Activated CD4-positive, alpha-beta T cell treated with anti-CD3 and anti-CD28 coated beads, Interleukin-2, Interleukin-4, amounts not matched to agents 100 ng/mL and 50 ng/mL, durations not matched to agents 16 hours and 8 hours (primary cell): ENCODE measurements at places on chromosomes 5 and 9.

DNA sequence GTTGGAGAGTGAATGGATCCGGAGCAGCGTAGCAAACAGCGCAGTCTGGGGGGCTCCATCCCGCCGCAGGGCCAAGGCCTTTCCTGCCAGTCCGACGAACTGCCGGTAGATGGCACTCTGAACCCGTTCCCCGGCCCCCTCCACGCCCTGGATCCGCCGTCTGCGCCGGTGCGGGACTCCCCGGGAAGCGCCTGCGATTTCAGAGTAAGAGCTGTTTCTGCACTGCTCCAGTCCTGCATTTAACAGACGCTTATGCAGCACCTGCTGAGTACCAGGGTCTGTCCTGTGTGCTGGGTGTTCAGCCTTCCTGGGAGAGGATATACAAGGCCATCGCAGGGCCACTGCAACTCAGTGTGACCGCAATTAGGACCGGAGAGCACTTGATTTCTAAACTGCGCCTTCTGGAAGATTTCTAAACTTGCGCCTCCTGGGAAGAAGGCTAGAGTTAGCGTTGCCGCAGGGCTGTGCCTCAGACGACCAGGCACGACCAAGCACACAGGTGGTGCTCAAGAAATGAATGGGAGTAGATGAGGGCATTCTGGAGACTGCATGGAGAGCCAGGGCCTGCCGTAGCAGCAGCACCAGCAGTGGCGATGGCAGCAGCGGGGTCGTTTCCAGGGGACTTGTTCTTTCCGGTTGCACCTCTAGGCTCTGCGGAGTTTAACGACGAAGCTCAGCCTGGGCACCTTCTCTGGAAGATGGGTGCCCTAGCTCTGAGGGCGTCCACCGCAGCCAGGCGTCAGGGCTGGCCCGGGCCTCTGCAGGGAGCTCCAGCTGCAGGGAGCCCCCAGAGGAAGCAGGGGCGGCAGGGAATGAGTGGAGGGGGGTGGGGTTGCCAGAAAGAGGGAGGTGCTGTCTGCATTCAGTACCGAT, 14.3 kb upstream of the TIFAB start:
- DNase-seq = peak; percentile 69

DNA sequence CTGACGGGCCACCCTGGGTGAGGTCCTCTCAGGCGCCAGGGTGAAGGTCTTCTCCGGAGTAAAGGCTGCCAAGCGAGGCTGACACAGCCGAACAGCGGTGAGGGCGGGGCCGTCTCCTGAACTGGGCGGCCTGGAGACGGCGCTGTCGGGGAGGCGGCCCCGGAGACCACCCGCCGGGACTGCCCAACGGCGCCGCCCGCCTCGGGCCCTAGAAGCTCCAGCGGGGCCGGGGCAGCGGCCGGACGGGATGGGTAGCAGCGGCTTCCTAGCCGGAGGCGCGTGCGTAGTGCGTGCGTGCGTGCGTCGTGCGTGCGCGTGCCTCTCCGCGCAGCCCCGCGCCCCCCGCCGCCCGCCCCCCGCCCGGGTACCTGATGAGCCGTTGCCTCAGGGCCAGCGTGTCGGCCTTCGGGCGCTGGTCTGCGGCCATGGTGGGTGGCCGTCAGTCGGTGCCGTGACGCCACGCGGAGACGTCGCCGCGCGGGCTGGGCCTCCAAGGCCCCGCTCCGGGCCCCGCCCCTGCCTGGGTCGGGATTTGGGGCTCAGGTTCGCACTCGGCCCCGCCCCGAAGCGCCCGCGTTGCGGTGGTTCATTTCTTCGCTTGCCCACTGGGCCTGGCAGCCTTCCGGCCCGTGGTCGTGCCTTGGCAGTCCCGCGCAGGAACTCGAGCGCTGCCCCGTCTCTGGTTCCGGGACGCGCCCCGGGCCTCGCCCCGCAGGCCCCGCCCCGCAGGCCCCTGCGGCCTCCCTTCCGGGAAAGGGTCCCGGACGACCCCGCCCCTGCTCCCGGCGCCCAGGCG, at the start of gene PHYKPL:
TSS of gene PHYKPL (minus strand) at position 679 of the 796 bp plus-strand sequence. CDS start at position 427, 252 bp downstream.
- peak; percentile 73 for DNase-seq

- DNase-seq = no peak
Measured at GRCh38 chr5:952597-953271, 55.9 kb upstream of the NKD2 start.

DNA sequence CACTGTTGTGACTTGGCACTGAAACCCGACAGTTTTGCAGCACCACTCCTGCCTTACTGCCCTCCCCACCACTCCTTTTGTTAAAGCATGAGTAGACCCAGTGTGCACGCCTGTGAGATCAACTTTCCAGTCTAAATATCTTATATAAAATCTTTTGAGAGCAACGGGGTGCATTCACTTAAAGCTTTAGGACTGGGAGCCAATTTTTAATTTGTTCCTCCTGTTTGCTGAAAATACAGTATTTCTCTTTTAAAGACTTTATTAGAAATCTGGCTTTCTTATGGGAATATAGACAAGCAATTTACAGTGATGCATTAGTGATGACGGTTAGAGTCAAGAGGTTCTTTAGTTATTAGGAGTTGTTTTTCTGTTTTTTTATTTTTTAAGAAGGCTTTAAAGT, 397.5 kb downstream of the TMEM167A start:
- DNase-seq = no peak

DNA sequence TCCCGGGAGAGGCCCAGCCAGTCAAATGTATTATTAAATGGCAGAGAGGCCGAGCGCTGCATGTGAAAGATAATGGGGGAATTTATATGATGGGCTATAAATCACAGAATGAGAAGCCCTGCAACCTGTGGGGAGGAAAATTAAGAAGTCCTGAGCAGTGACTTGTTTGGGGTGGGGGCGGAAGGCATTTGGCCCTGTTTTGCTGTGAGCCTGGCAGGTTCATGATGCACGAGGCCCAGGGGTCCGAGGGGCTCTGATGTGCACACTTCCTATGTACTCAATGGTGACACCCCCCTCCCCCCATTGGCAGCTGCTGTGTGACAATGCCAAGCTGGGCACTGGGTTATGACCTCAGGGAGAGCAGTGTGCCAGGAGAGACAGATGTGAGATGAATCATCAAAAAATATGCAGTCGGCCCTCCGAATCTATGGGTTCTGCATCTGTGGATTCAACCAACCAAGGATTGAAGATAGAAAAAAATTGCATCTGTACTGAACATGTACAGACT, 13.7 kb upstream of the DAB2IP start:
- DNase-seq = no peak

DNA sequence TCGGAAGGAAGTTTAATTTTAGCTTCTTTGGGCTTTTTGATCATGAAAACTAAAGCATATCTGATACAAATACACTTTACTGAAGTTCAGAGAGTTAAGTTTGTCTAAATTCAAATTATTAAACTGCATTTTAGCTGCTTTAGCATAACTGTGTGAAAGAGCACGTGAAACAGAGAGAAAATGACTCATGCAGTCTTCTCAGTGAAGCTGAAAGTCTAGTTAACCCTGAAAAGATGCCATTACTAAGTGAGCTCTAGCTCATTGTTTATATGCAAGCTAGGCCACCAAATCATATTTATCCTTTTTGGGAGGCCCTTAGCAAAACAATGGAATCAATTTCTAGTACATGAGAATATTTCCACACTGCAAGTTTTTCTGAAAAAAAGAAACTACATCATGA, 27.6 kb downstream of the TPD52L3 start:
- peak; percentile 44 for DNase-seq

- DNase-seq = peak; percentile 19
Measured at GRCh38 chr9:86405926-86406325, 51.7 kb upstream of the TUT7 start.

GRCh38 chr5:151107738-151108520, 27.1 kb upstream of the TNIP1 start:
- DNase-seq = no peak

DNA sequence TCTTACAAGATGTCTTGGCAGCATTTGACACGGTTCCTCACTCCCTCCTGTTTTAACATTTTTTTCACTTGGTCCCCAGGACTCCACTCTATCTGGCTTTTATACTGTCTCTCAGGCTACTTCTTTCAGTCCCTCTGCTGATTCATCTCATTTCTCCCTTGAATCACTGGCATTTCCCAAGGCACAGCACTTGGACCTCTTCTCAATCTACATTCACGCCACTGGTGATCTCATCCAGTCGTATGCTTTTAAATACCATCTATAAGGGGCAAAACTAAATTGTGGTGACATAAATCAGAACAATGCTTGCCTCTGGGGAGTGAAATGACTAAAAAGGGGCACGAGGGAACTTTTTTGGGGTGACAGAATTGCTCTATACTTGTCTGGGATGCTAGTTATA, 47.1 kb downstream of the MAPKAP1 start:
- DNase-seq = peak; percentile 58

GRCh38 chr9:129109537-129109903, 1.1 kb downstream of the CRAT start:
- peak; percentile 12 for DNase-seq

GRCh38 chr5:74667396-74667795, 17.6 kb upstream of the HEXB start:
- no peak for DNase-seq

DNA sequence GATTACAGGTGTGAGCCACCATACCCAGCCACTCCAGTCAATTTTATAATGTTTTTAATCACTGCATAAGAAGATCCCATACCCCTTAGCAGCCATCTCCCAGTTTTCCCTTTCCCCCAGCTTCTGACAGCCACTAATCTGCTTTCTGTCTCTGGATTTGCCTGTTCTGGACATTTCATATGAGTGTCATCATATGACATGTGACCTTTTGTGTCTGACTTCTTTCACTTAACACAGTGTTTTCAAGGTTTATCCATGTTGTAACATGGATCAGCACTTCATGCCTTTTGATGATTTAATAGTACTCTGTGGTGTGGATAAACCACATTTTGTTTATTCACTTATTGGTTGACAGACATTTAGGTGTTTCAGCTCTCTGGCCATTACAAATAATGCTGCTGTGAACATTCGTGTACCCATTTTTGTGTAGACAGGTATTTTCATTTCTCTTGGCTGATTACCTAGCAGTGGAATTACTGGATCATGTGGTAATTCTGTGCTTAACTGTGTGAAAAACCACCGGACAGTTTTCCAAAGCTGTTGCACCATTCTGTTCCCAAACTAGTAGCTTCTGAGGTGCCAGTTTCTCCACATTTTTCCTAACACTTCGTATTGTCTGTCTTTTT, 8.6 kb downstream of the SUSD3 start:
- no peak for DNase-seq

GRCh38 chr9:38133595-38133994, 64.6 kb upstream of the SHB start:
- DNase-seq = no peak

- DNase-seq = no peak
Measured at GRCh38 chr9:93258419-93258817, 74.5 kb downstream of the WNK2 start.

DNA sequence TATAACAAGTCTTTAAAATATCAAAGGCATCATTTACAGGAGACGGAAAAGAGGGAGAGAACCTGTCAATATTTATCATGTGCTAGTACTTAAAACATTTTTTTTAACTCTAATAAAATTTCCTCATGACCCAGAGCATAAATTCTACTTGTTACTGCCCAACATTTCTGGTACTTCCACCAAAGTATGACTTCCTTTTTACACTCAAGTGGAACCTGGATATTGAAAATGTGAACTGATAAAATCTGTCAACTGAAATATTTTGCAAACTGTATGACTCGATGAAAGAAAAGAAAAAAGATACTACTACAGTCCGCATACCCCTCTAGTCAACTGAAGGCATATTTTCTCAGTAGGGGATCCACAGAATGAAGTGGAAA, 37.1 kb downstream of the FAM13B start:
- no peak for DNase-seq

DNA sequence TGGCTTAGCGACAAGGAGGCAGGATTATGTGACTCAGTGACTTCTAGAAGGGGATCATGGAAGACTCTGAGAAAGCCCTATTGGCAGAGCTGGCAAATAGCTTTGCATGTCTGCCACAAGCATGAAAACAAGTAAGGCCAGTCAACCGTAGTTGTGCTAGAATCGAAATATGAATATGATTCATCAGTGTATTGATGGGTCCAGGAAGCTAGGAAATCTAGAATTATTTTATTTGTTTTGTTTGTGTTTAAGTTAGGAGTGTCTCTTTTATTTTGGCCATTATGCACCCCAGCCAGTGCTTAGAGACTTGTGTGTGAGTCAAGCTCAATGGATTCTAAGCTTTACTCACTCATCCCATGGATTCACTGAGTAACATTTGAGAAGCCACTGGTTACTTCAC, 3.8 kb upstream of the ITGA2 start:
- DNase-seq = no peak

DNA sequence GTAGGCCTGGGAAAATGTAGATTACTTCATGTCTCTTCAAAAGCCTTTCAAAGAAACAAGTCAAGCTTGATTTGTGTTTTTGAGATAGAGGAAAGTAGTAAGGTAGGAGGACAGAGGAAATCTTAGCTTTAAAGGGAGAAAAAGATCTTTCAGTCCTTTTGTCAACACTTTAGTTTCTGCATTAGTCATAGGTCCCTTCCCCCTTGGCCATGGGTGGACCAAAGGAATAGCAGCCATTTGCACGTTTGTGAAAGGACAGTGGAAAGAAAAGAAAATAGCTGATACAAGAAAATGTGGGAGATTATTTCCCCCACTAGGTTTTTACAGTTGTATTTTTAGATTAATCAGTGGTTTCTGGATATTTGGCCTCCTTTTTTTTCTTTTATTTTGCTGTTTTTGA, 121.9 kb upstream of the GRHPR start:
- peak; percentile 25 for DNase-seq

DNA sequence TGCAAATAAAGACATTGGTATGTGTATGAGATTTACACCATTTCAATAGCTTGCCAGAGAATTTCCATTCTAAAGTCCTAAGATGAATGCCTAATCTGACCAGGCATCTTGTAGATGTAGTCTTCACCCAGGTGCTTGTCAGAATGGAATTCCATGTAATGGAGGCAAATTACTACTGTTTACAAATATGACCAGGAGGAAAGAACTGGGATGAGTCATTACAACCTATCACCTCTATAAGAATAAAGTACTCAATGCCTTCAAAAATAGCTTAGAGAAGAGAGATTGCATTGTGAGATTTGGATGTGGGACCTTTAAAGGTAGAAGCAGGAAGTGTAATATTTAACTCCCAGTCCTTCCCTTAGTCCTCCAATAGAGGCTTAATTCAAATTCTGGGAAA, 507.0 kb upstream of the PTGER4 start:
- peak; percentile 22 for DNase-seq

GRCh38 chr9:35923927-35924763, 14.9 kb downstream of the SPAAR start:
- no peak for DNase-seq

GRCh38 chr5:95822542-95823181, at the start of gene GLRX:
TSS of gene GLRX (minus strand) at chr5:95822726. CDS start at chr5:95822662, 64 bp downstream.
- DNase-seq = peak; percentile 73

DNA sequence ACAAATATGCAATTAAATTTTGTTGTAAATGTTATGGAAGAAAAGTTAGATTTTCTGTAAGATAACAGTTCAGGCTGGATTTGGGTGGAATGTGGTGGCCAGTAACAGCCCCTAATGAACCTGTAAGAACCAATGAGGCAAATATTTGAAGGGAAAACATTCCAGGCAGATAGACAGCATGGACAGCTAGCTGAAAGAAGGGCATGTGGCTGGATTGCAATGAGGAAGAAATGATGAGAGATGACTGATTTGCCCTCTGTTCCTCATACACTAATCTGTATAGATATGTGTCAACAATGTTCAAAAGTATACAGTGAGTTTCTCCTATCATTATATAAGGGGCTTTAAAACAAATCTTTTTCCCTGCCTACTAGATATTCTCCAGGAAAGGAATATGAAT, 58.8 kb downstream of the MAN2A1 start:
- DNase-seq = no peak
